ENCODE measurements at places on chromosomes 5 and 9.
A peak's percentile ranks its signal among the peaks of the same experiment; 100 is the strongest.

DNA sequence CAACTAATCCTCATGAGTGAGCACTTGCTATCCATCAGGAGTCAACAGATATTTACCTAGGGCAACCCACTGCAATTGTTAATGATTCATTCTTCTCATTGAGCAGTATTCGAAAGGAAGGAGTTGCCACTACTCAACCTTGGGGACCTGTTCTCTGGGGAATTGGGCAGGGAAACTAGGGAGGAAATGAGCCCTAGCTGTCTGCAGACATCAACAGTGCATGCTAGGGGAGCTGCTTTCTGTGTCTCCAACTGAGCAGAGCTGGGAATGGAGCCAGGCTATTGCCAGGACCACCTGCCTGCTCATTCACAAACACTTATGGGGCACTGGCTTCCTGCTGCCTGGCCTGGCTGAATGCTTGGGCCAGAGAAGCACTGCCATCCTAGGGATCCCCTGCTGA lies 183.4 kb downstream of the TMEM38B start:
- no peak for DNase-seq

GRCh38 chr5:76954383-76954763 lies 1.5 kb downstream of the CRHBP start:
- DNase-seq, result no peak

DNA sequence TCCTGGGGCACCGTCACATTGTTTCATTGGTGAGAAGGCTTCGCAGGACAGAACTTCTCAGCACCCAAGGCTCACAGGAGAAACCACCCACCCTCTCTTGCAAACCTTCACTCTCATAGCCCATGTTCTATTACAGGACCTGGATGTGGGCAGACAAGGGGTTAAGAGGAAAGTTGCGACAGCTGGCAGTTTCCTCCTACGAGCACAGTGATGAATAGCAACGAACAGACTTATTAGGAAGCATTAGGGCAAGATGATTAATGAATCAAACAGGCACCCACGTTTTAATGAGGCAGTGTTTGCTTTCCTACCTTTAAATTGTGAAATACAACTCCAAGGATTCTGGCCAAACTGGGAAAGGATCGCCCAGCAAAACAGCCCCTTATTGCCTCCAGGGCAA lies 339.3 kb downstream of the DRD1 start:
- DNase-seq, result no peak

DNA sequence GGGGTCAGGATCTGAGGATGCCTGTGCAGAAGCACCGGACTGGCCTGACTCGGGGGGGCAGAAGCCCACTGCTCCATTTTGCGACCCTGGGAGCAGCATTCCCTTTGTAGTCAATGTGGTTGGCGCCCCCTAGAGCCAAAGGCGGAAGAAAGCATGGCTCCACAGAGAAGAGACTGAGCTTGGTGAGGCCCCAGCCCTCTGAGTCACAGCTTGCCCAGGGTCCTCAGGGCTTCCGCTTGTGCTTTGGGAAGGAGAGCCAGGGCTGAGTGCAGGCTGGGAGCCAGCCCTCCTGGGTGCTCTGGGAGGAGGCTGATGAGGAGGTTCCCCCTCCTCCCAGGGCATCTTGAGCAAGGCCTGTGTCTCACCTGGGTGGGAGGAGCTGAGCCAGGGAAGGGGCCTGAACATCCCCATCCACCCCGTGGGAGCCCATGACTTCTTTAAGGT lies 5.5 kb upstream of the AQP3 start:
- DNase-seq, result peak; percentile 81

DNA sequence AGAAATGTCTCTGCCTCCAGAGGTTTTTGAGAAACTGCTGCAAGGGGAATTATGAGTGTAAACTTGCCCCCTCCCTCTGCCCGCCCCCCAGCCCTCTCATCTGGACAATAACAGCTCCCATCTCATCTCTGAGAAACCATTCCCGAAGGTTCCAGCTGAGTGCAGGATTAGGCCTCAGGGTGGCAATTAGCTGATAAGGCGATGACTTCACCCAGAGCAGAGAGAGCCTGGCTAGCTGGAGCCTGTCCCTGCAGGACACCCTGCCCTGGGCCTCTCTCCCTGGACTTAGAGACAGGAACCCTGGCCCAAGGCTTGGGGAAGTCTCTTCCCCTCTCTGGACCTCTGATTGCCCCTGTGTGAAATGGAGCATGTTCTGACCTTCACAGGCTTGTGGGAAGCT lies 45.7 kb upstream of the HAND1 start:
- no peak for DNase-seq

DNA sequence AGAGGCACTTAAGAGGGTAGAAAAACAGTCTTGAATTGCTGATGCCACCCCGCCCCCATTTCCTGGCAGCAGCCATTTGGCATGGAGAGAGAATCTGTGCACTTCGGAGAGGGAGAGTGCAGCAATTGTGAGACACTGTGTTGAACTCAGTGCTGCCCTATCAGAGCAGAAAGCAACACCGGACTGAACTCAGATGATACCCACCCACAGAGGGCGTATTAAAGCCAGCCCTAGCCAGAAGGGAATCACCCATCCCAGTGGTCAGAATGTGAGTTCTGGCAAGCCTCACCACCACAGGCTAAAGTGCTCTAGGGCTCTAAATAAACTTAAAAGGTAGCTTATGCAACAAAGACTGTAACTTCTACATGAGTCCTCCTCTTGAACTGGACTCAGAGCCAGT lies 88.4 kb upstream of the RGS7BP start:
- no peak for DNase-seq

DNA sequence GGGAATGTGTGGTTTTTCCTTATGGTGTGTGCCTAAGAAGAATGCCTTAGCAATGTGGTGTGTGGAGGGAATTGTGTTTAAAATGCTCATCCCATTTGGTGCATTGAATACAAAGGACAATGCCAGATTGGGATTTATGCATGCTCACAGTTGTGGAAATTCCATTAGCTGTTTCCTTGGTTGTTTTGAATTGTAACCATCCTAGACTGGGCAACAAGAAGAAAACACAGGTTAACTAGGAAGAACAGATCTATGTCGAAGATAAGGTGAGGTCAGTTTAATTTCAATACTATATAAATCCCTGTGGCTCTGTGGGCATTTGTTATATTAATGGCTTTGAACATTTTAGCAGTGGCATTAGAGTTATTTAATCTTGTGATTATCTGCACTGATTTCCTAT lies 266.8 kb downstream of the MAT2B start:
- DNase-seq, result no peak

- DNase-seq, result no peak
Observed at GRCh38 chr5:34822956-34823715, 15.8 kb upstream of the TTC23L start.

DNA sequence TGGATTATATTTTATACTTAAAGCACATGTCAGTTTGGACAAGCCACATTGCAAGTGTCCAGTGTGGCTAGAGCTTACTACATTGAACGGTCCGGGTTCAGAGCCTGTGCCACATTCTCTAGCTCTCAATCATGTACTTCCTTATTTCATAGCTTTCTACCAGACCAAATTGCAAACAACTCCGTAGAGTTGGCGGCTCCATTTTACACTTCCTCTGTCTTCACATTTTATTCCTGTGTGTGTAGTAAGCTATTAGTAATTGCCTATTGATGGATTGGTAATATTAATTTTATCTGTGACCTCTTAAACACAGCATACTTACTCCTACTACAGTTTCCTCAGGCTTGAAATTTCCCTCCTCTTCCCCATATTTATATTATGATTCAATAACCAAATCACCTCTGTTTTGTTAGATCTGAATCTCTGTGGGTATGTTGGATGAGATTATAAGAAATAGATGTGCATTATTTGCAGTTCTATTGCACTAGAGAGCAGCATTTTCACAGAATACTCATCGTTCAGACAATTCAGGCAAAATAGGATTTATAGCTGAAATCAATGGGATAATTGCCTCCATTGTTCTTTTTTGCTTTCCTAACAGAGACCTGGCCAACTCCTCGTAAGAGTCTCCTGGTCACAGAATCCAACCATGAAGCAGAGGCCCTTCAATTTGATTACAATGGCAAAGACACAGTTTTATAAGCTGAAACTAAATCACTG lies 29.0 kb upstream of the C9orf72 start:
- DNase-seq, result no peak

DNA sequence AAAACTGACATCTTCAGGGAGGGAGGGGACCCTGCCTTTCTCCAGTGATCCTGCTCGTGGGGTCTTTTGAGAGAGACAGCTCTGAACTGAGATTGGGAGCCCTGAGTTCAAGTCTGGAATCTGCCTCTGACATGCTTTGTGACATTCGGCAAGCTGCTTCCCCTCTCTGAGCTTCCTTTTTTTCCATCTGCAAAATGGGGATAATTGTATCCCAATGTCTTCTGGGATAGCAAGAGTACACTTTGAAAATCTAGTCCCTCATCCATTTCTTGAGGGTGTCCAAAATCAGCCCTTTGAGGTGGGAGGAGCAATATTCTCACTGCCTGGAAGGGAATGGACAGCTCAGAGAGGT lies 186.3 kb downstream of the RGS3 start:
- DNase-seq, result no peak

DNA sequence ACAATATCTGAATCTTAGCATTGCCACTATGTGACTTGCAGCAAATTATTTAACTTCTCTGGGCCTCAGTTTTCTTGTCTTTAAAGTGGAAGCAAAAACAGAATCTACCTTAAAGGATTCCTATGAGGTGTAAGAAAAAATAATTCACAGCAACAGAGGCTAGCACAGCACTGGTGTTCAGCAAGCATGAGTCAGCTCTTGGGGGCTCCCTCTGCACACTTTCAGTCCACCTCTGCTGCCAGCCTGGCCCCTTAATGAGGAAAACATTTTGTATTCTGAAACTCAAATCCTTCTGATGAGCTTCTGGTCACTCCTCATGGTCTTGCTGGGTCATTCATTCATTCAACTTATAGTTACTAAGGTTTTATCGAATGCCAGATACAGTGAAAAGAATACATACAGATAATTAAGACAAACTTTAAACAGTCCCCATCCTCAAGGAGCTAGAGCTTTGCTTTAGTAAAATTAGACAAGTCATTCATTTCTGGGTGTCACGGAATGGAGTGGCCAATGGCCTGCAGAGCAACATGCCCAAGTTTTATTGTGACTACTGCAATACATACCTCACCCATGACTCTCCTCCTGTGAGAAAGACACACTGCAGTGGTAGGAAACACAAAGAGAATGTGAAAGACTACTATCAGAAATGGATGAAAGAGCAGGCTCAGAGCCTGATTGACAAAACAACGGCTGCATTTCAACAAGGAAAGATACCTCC lies 26.8 kb upstream of the IQGAP2 start:
- no peak for DNase-seq

DNA sequence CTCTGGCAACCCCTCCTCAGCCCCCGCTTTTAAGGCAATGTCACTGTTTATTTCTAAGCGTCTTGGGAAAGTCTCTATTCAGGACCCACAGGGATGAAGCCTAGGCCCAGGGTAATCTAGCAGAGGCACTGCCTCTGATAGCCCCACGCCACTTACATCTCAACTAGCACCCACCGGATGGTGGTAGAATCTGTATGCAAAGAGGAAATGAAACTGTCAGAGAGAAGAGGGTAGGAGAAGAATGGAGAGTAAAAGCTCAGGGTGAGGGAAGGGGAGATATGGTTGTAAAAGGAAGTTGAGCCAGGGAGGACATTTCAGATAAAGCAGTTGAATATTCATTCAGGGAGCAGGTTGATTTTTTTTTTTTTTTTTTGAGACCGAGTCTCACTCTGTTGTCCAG lies 3.0 kb downstream of the FRRS1L start:
- no peak for DNase-seq

GRCh38 chr5:39395521-39395920 lies 29.3 kb downstream of the DAB2 start:
- no peak for DNase-seq

DNA sequence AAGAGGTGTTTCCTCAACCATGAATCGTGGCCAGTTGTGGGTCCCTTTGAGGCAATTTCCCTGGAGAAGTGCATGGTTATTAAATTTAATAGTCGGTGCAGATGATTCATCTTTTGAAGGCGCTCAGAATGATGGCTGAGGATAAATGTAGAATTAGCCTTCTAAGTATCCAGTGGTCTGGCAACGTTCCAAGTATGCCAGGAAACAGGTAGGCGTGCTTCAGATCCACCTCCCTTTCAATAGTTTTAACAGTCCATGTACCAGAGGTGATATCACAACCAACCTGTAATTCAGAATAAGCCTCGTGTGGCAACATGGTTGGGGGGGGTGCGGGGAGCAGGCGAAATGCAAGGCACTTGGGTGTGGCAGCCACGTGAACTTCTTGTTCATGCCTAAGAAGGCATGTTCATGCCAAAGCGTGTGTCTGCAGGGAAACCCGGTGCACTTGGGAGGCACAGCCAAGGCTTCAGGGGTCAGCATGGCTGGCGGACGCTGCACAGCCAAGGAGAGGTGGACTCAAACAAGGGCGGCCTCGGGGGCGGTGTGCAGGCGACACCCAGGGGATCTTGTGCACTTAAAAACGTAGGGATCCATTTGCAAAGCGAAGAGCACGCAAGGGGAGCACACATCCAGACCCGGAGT lies 5.2 kb upstream of the NKD2 start:
- no peak for DNase-seq

DNA sequence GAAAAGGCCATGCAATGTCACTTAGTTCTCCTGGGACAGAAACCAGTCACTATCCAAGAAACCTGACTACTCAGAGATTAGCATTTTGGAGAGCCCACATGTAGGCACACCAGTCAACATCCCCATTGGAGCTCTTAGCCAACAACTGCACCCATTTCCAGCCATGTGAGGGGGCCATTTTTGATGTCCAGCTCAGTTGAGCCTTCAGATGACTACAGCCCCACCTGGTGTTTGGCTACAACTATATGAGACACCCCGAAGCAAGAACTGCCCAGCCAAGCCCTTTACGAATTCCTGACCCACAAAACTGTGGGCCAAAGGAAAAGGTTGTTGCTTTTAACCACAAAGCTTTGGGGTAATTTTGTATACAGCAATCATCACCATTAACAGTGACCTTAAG lies 300.1 kb downstream of the ASTN2 start:
- no peak for DNase-seq

DNA sequence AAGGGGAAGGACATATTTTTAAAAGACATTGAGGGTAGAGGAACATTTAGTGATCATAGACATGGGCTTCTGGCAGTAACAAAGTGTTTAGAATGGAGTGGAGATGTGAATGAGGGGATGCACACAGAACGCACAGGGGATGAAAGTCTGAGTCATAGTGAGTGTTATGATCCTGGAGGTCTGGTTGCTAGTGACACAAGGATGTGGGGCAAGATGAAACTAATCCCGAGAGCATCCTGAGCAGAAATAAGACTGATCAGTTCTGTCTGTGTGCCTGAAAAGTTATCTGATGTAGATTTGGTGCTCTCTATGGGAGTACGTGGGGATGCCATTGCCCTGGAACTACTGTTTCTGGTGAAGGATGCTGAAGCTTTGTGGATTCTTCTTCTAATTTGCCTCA lies 141.1 kb downstream of the CHSY3 start:
- no peak for DNase-seq

- DNase-seq, result no peak
Observed at GRCh38 chr5:140881889-140882590, at the start of gene PCDHA13. PCDHA13 (plus strand) TSS chr5:140882124; CDS start chr5:140882269, 145 bp downstream.

GRCh38 chr9:111038331-111039230 lies at the start of gene LPAR1:
LPAR1 (minus strand) TSS chr9:111038470; CDS start chr9:110972117, 66,353 bp downstream.
- DNase-seq, result peak; percentile 34

DNA sequence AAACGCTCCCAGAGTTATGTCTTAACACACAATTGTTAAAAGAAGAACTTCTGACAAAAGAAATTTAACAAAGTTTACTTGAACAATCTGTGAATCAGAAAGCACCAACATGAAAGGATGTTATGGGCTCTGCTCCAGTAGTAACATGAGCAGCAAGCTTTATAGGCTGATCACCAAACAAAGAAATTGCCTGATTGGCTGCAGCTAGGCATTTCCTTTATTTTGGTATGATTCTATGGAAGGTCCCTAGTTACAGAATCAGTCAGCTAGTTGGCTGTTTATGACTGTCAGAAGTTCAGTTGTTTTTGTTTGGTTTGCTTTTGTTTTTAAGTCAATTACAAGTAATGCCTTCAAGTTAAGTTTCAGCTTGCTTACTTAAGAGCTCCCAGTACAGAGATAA lies 102.4 kb upstream of the SMC2 start:
- no peak for DNase-seq
